ENCODE measurements at places on chromosomes 7 and 10.

DNA sequence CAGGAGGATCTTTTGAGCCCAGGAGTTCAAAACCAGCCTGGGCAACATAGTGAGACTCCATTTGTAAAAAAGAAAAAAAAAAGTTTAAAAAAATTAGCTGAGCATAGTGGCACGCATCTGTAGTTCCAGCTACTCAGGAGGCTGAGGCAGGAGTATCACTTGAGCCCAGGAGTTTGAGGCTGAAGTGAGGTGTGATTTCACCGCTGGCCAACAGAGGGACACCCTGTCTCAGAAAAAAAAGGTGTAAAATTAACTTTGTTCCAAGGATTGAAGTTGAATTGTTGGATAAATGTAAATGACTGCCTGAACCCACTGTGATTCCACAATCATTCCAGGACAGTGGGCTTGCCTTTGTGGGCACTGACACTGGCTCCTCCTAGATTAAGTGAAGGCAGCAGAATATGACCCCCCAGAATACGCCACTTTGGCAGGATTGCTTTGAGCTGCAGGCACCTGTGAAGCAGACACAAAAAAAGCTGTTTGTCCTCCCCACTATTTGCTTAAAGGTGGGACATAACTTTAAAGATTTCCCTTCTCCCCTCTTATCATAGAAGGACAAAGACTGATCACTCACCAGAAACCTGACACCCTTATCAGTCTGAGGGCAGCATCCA, 57.2 kb upstream of the FOXI2 start:
- DNase-seq = no peak

DNA sequence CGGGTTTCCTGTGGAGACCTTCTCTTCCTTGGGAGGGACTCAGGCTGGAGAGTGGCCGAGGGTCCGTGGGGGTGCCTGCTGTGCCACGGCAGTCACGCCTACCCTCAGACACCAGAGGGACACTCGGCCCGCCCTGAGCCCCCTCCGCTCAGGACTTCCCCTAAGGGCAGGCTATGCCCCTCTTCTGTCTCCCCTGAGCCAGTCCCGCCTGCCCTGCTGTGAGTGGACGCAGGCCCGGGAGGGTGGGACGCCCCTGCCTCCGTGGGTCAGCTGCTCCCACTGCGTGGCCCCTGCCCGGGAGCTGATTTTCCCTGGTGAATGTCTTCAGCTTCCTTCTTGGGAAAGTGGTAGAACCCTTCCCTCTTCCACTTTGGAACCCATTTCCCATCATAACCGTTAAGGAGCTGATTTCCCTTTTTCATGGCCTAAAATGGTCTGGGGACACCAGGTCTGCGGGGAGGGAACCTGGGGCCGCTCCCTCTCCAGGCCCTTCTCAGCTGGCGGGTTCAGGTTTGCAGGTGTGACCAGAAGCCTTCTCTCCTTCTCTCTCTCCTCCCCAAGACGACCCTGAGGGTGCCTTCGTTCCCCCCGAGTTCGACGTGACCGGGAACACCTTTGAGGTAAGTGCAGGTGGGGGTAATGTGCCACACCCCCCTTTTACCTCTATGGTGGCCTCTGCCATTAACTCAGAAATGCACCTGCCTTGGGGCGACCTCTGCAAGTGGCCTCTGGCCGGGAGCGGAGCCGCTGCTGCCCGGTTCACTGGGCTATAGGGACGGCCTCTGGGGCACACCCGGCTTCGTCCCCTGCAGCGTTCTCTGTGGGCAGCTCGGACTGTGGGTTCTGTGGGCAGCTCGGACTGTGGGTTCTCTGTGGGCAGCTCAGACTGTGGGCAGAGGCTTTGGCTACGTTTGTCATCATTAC, 7.9 kb downstream of the KNDC1 start:
- DNase-seq = no peak

DNA sequence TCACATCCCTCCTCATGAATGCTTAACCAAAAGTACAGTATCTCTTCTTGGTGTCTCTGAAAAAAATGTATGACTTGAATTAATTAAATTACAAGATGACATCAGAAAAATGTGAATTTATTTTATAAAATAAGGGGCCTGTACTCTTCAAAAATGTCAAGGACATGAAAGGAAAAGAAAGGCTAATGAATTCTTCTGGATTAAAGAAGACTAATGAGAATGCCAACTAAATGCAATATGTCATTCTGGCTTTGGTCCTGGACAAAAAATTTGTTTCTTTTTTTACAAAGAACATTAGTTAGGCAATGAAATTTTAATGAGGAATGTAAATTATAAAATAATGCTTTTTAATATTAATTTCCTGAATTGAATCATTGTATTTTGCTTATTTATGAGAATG, 1125.7 kb downstream of the DNAJB9 start:
- no peak for DNase-seq

GRCh38 chr7:78746301-78746700, 707.2 kb downstream of the MAGI2 start:
- DNase-seq = no peak

- no peak for DNase-seq
Observed at GRCh38 chr7:44182827-44183226, 6.4 kb downstream of the GCK start.

- DNase-seq = no peak
Observed at GRCh38 chr7:152641384-152641783, 34.6 kb downstream of the XRCC2 start.

GRCh38 chr7:141114029-141114664, 40.3 kb downstream of the TMEM178B start:
- no peak for DNase-seq

Data from NK-92 treated with Interleukin-12 subunit alpha and Interleukin-12 subunit beta, amount 100 ng/mL, for 24 hours (cell line).